ENCODE measurements at places on chromosomes 16 and 17. TPM values are rescaled to one million over a fixed set of nuclear protein-coding genes. Genes with fewer than 3 reads are reported as not detected.

SMYD4 gene
- 27.6 TPM for total RNA-seq

CTRB2 gene
- not detected for total RNA-seq

KRT40 gene
- not detected for total RNA-seq

SRCIN1 gene
- total RNA-seq = 3.5 TPM

HLF gene
- total RNA-seq = 15.4 TPM

DPEP2 gene
- 4.9 TPM for total RNA-seq

ARHGAP27 gene
- 23.4 TPM for total RNA-seq

PHOSPHO1 gene
- total RNA-seq = 11.2 TPM

CD300H gene
- not detected for total RNA-seq

C17orf78 gene
- total RNA-seq = not detected

UTS2R gene
- not detected for total RNA-seq

GRCh38 chr17:31754239-31754945 is 104.7 kb downstream of the COPRS start:
- DNase-seq = no peak

- DNase-seq = no peak
These were observed 165.1 kb downstream of the CHD9 start for GRCh38 chr16:53219795-53220454.

DNA sequence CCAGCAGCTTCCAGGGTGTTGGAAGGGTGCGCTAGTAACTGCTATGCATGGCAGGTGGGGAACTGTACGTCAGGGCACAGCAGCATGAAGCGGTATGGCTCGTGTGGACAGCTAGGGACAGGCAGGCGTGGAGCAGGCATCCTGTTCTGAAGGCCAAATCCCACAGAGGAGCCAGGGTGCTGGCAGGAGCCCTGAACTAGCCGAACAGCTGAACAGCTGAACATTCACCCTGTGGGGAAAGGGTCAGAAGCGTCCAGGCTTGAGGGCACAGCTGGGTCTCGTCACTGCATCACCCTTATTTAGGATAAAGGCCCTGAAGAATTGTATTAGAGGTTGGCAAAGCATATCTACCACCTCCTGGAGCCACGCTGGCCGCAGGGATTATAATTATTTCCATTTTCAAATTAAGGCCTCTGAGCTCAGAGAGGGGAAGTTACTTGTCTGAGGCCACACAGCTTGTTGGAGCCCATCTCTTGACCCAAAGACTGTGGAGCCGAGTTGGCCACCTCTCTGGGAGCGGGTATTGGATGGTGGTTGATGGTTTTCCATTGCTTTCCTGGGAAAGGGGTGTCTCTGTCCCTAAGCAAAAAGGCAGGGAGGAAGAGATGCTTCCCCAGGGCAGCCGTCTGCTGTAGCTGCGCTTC is 3.3 kb upstream of the STH start:
- no peak for DNase-seq

GRCh38 chr17:1873418-1873817 is 43.6 kb downstream of the RPA1 start:
- no peak for DNase-seq

GRCh38 chr17:40063187-40063771 is 514 bp downstream of the THRA start:
- no peak for DNase-seq

GRCh38 chr16:3637371-3637923 is 17.0 kb upstream of the DNASE1 start:
- DNase-seq = no peak

GRCh38 chr17:78883533-78884131 is 19.4 kb downstream of the CEP295NL start:
- no peak for DNase-seq

- DNase-seq = no peak
These were observed 92.4 kb downstream of the RPGRIP1L start for GRCh38 chr16:53611179-53611696.

DNA sequence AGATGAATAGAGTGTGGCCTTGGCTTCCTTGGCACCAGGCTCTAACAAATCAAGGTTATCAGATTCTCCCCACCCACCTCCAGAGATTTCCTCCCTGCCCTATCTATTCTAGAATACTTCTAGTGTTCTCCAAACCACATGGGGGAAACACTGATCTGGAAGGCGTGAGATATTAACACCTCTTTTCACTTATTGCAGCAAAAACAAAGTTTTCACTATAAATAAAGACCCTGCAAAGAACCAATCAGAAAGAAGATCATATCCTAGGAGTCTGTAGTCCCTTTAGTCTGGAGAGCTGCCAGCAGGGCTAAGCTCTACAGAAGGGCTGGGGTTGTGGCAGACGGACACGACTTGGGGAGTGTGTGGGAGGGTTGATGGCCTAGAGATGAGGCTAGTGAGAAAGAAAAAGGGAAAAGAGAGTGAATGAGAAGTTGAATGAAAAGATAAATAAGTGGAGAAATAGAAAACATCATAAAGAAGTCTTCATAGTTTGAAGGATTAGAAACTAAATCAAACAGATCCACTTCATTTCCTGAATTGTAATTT is 8.6 kb upstream of the SKAP1 start:
- no peak for DNase-seq

DNA sequence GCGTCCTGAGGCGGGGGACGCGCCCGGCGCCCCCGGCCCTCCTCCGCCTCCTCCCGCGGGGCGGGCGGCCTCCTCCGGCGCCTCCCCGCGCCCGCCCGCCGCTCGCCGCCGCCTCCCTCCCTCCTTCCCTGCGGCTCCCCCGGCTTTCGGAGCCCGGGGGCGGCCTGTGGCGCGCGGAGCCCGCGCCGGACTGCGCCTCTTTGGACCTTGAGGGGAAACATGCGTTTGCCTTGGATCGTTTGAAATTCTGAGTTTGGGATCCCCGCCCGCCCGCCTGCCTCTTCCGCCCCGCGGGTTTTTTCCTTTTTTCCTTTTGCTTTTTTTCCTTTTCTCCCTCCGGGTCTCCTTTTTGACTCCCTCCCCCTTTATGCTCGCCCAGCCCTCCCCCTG is 390 bp downstream of the ZNRF1 start:
- no peak for DNase-seq

GRCh38 chr16:9966569-9967157 is 215.6 kb downstream of the GRIN2A start:
- no peak for DNase-seq

DNA sequence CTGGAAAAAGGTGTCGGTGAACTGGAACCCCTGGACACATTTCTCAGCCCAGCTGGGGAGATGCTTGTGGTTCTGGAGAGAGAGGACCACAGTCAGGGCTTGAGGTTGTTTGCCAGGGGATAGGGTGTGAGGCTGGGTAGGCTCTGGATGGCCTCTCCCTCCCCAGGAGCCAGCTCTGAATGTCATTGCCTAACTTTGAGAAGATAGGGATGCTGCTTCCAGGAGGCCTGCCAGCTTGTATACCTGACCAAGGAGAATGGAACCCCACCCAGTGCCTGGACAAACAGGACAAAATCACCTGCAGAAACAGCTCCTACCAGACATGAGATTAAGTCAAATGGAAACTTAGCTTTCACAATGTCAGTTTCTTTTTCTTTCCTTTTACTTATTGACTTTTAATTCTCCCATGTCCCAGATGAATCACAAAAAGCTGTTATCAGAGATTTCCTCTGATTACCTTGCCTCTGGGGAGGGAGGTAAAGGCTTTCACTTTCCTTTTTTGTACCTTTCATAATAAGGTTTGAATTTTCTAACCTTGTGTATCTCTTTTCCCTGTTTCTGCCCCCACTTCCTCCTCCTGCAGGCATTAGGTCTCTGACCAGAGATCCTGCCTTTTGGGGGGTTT is 29.8 kb upstream of the PLLP start:
- no peak for DNase-seq

DNA sequence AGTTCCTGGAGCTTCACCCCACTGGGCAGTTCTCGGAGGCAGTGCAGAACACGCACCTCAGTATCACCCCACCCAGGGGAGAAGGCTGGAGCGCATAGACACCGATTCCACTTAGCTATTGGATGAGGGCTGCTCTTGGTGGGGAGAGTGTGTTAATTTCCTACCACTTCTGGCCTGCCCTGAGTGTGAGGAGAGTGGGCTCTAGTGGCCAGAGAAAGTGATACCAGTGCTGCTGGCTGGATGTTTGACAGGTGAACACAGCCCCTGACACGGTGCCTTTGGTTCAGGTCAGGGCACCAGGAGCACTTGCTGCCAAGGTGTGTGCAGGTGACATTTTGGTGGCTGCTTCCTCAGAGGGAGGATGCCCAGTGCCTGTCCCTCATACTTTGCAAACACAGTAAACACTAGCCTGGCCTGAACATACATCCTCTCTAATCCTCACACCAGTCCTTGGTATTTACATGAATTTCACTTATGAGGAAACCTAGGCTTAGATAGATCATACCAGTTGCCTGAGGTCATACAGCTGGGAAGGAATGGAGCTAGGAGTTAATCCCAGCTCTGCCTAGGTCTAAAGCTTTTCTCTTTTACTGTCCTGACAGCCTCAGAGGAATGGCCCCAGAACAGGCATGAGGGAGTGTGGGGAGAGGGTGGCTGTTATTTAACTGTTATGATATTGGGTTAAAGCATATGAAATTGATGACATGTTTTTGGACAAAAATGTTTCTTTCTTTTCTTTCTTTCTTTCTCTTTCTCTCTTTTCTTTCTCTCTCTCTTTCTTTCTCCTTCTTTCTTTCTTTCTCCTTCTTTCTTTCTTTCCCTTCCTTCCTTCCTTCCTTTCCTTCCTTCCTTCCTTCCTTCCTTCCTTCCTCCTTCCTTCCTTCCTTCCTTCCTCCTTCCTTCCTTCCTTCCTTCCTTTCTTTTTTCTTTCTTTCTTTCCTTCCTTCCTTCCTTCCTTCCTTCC is 21.0 kb upstream of the ITGAX start:
- DNase-seq = no peak

GRCh38 chr16:715477-716199 is 720 bp downstream of the METRN start:
- no peak for DNase-seq

GRCh38 chr17:62995377-62995885 is 29.4 kb downstream of the TANC2 start:
- no peak for DNase-seq

GRCh38 chr17:17757956-17758845 is 76.9 kb downstream of the RAI1 start:
- DNase-seq = no peak

- no peak for DNase-seq
These were observed 69.8 kb downstream of the RMI2 start for GRCh38 chr16:11414815-11415775.

DNA sequence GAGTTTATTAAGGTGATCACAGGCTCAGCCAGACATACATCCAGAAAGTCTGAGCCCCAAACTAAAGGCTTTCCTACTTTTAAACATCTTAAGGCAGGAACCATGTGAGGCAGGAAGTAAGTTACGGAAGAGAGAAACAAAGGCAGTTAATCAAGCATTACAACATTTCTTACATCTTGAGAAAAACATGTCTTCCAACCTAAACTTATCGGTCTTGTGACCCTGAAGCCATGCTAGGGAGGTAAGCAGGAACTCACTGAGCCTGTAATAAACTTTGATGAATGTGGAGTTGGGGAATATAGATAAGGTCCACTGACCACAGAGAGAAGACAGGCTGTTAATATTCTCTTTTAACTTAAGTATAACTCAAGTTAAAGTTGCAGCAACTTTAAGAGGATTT is 3.5 kb upstream of the ACSM3 start:
- no peak for DNase-seq

- no peak for DNase-seq
These were observed 8.6 kb upstream of the SOST start for GRCh38 chr17:43767053-43767712.

DNA sequence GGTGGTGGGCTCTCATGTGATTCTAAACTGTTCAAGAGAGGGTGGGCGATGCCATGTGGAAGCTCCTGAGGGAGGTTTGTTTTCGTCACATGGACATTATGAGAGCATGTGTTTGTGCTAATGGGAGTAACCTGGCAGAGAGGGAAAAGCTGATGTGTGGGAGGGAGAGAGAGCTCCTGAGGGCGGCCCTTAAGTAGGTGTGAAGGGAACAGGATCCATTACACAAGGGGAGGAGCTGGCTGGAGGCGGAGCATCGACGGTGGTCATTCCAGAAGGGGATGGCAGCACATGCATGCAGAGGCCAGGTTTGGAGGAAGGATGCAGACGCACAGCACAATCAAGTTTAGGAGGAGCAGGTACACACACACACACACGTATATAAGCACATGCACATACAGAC is 197.5 kb downstream of the RPTOR start:
- DNase-seq = no peak

GRCh38 chr17:34720760-34721159 is 141.4 kb downstream of the TMEM132E start:
- no peak for DNase-seq

DNA sequence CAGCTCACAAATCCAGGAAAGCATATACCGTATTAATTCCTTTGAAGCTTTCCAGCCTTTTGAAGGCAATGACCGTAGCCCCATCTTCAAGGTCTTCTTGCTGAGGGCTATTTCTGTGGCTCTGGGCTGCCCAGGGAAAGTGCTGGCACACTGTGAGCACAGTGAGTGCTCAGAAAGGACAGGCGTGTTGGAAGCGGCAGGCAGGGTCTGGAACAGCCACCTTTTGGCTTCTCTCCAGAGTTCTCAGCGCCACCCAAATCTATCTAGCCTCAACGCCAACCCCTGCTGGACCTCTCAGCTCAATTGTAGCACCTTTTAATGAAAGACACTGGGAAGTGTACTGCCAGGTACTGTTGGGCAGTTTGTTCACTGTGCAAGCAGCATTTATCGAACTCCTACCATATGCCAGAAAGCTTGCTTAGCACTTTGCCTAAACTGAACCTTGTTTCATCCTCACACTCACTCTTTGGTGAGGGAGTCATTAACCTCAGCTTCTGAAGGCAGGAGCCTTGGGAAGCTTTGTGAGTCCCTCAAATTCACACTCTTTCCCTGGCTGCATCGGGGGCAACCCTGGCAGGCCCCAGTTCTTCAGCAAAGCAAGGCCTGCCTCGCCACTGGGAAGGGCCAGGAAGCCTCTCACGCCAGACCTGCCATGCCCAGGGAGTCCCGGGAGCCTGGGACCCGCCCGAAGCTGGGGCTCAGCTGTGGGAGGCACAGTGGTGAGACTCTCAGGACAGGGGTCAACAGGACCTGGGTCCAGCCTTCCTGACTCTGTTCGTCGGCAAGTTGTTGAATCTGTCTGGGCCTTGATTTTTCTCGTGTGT is 13.5 kb upstream of the CIBAR2 start:
- DNase-seq = no peak

Measured in omental fat pad (tissue), 4 donors.